ENCODE measurements at places on chromosomes 6 and 20. TPM values are rescaled to one million over a fixed set of nuclear protein-coding genes. Genes with fewer than 3 reads are reported as not detected.

GRCh38 chr20:38072898-38073297, 39.4 kb downstream of the RPRD1B start:
- no peak for DNase-seq

DNA sequence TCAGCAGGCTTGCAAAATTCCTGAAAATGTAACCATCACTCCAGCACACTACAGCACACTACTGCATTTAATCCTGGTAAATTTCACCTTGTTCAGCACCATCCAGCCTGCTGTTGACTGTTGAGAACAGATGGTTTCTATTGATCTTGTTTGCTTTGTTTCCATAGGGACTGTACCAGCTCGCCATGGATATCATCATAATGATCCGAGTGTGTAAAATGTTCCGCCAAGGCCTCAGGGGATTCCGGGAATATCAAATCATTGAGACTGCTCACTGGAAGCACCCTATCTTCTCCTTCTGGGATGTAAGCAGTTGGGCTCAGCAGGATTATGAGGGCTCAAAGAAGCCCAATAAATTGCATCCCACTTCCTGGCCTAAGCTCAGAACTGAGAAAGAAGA, 4.1 kb downstream of the CNBD2 start:
- DNase-seq, result no peak

DNA sequence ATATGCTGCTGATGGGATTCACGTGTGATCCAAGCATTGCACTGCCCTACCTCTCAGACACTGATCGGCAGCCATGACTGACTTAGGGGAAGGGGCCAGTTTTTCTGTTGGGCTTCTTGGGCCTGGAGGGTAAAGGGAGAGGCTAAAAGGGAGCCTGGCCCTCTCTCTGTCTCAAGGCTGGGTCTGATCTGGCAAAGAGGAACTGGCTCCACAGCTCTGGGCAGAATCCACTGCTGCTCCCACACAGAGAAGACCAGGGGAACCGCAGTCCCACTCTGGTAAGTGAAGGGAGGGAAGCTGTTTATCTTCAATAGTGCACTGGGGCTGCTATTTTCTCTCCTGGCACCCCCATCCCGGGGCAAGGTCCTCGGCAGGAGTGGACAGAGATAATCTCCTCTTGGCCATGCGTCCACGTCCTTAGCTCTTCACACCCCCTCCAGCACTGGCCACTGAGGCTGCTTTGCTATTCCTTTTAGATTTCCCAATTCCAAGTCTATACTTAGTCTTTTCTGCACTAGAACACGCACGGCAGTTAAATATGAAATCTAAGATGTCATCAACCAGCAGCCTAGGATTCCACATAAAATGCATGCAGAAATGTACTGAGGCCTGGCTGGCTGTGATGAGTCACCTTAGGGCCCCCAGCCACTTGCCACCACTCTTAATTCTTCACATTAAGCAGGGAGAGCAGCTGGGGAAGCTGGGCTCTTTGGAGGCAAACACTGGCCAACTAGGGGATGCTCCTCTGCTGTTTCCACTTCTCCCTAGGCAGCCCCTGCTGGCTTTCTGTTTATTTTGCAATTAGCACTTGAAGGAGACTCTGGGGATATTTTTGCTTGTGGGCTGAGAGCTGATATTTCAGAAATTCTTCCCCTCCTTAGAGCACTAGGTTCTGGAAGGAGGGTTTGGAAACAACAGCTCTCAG, 87.8 kb upstream of the ARMC2 start:
- DNase-seq, result no peak

PRR18 gene
- total RNA-seq, result 0.14 TPM
